ENCODE measurements at places on chromosomes 2 and 18.

DNA sequence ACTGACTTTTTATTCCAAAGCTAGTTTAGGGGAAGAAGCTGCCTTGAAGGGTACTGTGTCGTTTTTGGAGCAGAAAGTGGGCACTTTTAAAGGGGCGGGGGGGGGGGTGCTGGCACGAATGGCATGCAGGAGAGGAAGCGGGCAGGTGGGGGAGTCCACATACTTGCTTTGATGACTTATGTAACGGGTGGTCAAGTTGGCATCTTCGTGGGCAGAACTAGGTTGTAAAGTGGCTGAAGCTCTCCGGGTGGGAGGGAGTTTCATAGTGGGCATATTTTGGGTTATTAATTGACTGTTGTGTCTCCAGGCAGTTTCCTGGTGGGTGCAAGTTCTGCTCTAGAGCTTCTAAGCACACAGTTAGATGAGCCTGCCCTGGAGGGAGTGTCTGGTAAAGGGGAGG is 19.9 kb downstream of the PCARE start:
- no peak for DNase-seq

DNA sequence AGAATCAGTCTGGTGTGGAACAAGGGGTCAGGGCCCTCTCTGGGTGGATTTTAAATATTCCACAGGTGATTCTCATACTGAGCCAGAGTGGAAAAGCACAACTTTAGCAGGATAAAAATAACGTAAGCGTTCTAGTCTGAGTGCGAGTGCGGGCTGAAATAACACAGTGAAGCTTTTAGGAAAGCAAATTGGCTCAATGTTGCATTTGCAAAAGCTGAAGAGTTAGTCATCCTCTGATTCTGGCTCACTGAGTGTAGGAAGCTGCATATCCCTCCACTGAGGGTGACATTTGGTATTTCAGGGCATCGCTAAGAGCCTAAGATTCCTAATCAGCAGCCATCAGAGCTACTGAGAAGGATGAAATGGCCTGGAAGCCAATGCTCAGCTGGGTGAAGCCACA is 134.7 kb downstream of the RIF1 start:
- no peak for DNase-seq

GRCh38 chr2:164145093-164145987 is 409.5 kb upstream of the FIGN start:
- DNase-seq = no peak

DNA sequence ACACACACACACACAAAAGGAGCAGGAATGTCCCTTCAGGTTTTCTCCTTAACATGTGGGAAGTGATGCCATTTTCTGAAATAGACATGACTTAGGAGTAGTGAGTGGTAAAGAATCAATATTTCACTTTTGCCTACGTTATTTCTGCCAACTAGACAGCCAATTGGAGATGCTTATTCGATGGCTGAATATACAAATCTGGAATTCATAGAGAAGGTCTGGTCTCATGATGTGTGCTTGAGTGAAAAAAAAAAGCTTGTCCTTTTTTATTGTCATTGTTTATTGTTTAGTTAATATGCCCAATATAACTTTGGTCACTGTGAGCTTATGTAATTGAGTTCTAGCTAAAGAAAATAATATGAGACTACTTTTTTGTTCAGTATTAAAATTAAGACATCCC is 284.3 kb downstream of the GULP1 start:
- no peak for DNase-seq

GRCh38 chr18:55988537-55988936 is 400.5 kb upstream of the TCF4 start:
- no peak for DNase-seq
